ENCODE measurements at places on chromosomes 13 and 19. TPM values are rescaled to one million over a fixed set of nuclear protein-coding genes. Genes with fewer than 3 reads are reported as not detected.

DNA sequence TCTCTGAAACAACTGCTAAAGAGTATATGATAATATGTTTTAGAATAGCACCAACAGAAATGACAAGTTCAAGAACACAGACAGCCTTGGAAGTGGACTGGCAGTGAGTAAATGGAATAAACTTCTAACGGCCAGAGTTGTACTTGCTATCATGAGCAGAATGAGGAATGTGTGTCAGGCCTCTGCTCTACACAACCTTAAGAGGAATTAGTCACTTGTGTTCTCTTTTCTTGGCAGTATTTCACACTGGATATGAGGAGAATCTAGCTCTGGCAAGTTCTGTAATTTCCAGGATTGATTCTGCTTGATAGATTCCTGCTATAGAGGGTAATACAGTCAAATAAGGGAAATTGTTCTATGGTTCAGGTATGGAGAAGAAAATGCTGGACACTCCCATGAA, 757.3 kb downstream of the EFNB2 start:
- DNase-seq, result no peak

DNA sequence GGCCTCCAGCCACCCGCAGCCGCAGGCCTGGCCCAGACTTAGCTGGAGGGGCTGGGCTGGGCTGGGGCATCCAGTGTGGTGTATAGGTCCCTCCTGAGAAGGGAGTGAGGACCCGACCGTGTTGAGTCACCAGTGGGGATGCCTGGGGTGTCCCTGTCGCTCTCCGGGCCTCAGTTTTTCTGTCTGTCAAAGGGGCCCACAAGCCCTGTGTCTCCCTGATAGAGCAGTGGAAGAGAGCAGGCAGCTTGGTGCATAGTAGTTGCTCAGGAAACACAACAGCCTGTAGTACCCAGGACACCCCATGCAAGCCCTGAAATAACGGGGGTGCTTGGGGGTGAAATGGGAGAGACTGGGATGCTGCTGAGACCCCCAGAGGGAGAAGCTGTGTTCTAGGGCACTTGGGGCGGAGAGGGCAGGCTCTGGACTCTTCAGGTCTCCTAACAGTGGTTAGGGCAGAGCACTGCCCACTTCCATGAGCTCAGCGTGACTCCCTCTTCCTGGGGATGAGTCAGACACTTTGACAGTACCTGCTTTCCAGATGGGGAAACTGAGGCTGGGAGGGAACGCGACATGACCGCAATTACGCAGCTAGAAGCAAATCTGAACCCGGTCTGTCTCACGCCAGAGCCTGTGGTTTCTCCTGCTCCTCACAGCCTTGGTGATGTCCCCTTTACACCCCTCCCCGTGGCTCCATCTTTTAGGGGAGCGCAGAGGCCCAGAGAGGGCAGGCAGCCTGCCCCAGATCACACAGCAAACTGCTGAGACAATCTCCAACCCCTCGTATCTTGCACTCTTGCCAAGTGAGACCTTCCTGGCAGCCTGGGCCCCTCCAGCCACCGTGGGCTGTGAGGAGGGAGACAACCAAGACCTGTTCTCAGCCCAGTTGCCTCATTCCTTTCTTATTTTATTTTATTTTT, 692 bp downstream of the SULT2B1 start:
- no peak for DNase-seq

DNA sequence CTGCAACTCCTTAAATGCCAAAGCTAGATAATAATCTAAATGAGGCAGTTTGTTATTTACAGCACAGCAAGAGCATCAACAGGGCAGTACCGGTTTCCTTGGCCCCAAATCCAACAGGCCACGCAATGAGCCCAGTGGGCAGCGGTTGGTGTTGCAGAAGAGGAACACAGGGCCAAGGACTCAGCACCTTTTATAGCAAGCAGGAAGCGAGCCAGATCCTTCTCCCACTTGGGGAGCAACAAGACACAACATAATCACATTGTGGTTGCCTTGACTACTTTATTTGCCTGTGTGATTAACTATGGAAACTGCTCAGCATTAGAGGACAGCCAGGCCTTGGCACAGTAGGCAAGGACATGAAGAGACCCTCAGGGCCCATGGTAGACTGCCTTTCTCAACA, 67.1 kb upstream of the HTR2A start:
- DNase-seq, result no peak

LGALS4 gene
- not detected for total RNA-seq

- no peak for DNase-seq
Measured at GRCh38 chr13:49498206-49498605, 2.5 kb downstream of the PHF11 start.

MYBPC2 gene
- total RNA-seq, result not detected

DNA sequence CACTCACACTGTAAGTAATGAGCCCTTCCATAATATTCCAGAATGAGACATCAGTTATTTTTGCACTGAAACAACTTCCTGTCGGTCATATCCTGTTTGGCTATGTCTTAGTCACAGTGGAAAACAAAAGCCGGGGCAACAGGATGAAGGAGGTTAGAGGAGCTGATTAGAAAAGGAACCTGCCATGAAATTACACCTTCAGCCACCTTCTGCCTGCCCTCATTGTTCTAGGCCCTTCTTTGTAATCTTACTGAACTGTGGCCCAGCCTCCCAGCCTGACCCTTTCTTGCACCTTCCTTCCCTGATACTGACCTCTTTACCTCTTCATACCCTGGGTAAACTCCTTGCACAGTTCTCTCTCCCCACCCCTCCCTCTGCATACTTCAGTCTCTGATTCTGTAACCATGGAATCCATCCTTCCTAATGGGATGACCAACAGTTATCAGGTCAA, 67.3 kb downstream of the DOCK9 start:
- no peak for DNase-seq

DNA sequence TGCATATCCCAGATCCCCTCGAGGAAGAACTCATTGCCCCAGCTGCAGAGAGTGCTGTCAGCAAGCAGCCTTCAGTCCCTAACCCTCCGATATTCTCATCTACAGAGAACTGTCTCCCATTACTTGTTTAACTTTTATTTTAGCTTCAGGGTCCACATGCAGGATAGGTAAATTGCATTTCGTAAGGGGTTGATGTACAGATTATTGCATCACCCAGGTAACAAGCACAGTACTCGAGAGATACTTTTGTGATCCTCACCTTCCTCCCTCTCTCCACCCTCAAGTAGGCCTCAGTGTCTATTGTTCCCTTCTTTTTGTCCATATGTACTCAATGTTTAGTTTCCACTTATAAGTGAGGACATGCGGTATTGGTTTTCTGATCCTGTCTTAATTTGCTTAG, 171.5 kb upstream of the IRS2 start:
- DNase-seq, result no peak

GRCh38 chr19:34759218-34759917, 13.6 kb downstream of the ZNF599 start:
- DNase-seq, result no peak

GRCh38 chr19:16316506-16316882, 8.1 kb upstream of the KLF2 start:
- DNase-seq, result no peak

DNA sequence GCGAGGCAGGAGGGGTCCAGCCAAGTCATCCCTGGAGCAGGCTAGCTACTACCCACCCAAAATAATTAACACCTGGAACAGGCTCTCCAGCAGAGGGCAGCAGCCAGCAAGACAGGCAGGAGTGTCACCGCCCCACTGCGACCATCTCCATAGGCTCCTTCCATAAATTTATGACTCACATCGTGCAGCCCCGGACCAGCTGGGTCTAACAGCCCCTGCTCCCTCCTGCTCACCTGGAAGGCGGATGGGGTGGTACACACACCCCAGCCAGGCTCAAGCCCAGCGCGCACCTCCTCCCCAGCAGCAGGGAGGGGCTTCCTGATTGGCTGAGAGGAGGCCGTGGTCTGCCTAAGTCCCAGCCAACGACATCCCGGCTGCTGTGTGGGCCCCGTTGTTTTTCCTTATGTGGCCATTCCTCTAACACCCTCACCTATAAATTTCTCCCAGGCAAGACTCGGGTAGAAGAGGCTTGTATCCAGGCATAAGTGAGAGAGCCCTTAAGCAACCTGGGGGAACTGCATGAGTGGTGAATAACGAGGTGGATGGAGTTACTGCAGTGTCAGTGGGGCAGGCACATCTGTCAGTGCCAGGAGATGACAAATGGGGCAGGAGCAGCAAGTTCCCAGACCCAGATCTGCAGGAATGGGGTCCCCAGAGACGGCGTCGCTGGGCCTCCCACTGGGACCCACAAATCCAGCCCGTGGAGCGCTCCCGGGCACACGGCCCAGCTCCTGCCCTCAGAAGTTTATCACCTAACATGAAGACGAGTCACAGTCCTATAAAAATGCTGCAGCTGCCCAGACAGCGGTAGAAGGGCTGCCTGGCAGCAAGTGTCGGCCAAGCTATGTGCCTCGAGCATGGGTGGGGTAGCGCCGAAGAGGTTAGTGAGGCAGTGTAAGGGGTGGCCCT, 43.1 kb downstream of the CEBPG start:
- DNase-seq, result no peak

GPC6 gene
- 111 TPM for total RNA-seq

PTGER1 gene
- 0.29 TPM for total RNA-seq

DNA sequence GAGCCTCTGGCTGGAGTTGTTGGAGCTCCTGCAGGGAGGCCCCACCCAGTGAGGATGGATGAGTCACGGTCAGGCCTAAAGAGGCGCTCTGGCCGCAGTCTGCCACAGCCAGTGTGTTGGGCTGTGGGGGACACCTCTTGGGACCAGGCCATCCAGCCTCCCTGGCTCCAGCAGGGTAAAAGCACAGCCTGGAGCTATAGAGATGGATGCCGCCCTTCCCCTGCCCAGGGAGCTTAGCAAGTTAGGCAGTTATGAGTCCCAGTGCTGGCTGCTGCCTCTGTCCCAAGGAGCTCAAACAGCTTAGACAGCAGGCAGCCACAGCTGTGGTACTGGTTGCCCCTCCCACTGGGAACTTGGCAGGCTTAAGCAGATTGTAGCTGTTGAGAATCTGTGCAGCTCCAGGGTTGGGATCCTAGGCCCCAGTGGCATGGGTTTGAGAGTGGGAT, 100.9 kb downstream of the NDFIP2 start:
- peak; percentile 85 for DNase-seq

DNA sequence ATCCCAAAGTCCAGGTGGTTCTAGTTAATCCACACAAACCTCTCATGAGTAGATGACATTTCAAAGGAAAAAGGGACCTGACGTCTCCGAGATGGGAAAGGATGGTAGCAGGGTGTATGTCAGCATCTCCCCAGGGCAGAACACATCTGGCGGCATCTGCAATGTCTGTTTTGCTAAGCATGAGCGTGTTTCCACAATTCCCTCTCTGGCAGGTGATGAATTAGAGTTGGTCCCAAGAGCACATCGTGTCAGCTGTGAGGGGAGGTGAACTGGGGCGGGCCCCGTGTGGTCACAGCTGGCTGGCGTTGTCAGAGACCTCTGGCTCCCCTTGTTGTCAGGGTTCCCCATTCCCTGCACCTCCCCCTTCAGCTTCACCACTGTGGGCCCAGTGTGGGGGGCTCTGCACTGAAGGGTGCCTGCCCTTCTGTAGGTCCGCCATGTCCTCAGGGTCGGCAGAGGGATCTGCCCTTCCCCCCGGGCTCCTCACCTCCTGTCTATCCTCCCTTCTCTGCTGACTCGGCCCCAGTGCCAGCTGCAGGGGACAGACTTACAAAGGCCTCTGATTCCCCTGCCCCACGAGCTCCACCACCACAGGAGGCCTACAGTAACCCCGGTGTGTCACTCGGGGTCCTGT, 58.2 kb downstream of the CDADC1 start:
- DNase-seq, result no peak

- no peak for DNase-seq
Measured at GRCh38 chr19:7857727-7858108, 16.5 kb downstream of the PRR36 start.

- DNase-seq, result no peak
Measured at GRCh38 chr13:110957181-110957884, 42.5 kb upstream of the ANKRD10 start.

DNA sequence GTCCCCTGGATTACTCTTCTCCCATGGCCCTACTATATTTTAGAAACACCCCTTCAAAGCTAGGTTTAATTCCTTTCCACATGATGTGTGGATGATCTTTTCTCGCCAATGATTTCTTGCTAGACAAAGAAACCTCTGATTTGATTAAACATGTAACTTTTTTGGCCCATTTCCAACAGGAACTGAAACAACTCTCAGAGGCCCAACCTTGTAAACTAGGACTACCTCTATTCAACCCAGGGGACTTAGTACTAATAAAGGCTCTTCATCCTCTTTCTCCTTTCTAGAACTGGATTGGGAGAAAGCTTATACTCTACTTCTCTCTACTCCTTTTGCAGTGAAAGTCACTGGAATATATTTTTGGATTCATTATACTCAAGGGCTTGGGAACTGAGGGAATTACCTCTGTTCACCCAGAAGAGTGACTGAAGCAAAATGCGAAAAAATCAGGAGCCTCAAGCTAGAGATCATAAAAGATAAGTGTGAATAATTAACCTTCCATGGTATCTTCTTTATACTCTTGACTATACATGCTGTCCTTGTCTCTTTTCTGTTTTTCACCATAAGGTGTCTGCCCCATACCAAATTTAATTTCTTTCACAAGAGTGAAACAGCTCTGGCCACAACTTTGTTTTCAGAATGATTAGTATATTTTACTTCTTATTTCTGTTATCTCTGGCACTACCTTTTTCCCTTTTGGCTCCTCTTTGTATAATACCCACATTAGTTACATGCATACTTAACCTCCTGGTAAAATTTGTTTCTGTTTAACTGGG, 977.6 kb downstream of the SLITRK5 start:
- DNase-seq, result no peak

DNA sequence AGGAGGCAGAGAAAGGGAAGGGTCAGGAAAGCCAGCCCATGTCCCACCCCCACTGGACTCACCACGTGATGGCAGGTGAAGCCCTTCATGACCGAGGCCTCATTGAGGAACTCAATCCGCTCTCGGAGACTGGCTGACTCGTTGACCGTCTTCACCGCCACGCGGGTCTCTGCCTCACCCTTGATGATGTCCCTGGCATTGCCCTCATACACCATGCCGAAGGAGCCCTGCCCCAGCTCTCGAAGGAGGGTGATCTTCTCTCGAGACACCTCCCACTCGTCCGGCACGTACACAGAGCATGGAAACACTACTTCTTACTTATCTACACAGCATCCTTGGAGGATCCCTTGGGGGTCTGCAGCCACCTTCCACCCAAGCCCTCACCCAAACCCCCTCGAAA, 55.7 kb downstream of the ZNF557 start:
- no peak for DNase-seq
